ENCODE measurements at places on chromosomes 6 and 20.

DNA sequence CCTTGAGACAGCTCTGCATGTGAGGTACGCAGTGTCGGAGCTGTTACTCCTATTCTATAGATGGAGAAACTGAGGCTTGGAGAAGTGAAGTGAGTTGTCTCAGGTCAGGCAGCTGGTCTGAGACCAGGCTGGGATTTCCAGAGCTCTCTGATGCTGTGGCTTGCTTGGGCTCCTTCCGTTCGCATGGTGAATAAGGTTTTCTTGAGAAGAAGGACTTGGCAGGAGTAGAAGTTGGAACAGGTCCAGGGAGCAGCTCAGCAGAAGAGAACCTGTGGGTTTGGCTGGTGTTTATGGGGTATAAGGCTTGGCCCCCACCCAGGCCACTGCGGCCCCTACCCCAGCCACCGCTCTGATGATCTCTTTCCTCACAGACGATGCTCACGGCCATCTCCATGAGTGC, 7.4 kb downstream of the SLC12A5 start:
- DNase-seq = no peak

GRCh38 chr6:151440498-151440897, 11.4 kb downstream of the RMND1 start:
- DNase-seq = no peak

DNA sequence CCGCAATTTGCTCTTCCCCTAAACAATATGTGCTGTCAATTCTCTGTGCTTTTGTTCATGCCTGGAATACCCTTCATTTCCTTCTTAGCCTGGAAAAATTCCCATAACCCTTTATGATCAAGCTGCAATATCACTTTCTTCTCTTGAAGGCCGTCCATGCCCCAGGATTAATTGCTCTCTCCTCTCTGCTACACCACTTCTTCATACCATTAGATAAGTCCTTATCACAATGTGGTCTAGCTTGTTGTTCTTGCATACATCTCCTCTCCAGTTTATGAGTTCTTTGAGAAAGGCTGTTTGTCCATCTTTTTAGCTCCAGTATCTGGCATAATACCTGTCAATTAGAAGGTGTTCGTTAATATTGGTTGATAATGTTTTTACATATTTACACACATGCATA, 111.2 kb upstream of the SAMD5 start:
- DNase-seq = no peak

- no peak for DNase-seq
Measured at GRCh38 chr6:161355696-161356095, 81.8 kb upstream of the AGPAT4 start.

DNA sequence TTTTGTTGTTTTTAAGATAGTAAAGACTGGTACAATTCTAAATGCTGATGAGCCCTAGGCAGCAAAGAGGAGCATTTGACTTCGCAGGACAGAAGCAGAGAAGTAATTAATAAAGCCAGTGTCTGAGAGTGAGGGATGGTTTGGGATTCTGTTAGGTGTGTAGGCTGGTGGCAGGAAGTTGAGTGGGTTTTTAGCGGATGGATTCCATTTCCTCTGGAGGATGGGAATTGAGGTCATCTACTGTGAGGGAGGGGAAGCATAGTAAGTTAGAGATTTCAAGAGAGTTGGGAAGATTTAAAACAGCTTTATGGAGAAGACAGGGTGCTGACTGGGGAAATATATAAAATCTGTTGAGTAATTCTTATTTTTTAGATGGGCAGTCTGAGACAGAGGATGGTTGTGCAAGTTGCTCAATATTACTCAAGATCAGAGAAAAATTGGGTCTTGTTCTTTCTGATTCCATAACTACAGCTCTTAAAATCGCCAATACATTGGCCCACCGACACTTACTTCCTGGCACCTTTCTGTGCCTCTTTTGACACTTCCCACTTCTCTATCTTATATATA, 48.8 kb downstream of the PRL start:
- no peak for DNase-seq

Measured in epithelial cell of prostate (primary cell).